ENCODE measurements at places on chromosomes 2 and 18.

- DNase-seq = peak; percentile 88
Measured at GRCh38 chr2:47072728-47073191, 82.3 kb downstream of the STPG4 start.

DNA sequence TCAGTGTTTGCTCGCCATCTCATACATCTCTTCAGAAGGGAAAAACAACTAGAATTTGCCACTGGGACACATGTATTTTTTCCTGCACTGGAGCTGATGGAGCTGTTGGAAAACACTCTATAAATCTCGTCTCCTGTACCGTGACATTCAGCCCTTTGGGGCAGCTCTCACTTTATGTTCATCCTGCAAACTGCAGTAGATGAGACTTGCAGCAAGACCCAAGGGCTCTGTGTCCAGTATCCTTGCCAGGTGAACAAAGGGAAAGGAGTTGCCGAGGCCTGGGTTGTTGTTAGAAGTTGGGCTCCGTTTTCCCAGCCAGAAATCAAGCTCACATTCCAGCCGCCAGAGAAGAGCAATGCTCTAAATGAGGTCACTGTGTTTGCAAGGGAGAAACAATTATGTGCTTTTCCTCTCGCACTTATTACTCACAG, 285.1 kb downstream of the SLC4A3 start:
- no peak for DNase-seq

GRCh38 chr2:112597537-112598322, 13.3 kb downstream of the CHCHD5 start:
- DNase-seq = no peak

- DNase-seq = no peak
Measured at GRCh38 chr18:67411116-67411515, 105.4 kb downstream of the DSEL start.

DNA sequence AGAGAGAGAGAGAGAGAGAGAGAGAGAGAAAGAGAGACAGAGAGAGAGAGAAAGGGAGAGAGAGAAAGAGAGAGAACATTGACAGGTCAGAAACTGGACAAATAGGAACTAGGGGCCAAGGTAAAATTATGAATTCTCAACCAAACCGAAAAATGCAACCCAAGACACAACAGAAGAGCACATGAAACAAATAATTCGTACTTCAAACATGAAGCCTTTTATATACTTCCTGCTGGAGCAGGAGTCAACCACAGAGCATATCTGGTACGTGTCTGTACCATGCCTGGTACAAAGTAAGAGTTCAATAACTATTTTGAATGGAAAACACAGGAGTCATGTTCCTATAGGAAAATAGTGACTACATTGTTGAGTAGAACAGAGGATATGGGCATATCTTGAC, 6.5 kb upstream of the VPS54 start:
- DNase-seq = no peak

- DNase-seq = no peak
Measured at GRCh38 chr2:172084395-172084644, 987 bp upstream of the DLX1 start.

DNA sequence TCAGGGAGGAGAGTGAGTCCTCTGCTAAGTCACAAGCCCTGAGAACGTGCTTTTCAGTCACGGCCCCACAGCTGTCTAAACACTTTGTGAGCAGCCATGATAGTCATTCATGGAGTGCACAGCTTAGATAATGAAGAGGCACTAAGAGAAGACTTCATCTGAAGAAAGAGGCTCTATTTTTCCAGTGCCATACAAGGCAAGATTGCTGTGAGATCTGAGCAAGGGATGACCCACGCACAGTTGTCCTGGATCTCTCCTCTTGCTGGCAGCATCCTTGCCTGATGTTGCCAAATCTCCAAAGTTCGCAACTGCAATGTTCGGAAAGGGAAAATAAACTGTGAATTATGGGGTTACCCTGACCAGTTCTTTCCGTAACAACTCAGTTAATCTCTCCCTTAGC, 418.7 kb downstream of the MEIS1 start:
- no peak for DNase-seq

DNA sequence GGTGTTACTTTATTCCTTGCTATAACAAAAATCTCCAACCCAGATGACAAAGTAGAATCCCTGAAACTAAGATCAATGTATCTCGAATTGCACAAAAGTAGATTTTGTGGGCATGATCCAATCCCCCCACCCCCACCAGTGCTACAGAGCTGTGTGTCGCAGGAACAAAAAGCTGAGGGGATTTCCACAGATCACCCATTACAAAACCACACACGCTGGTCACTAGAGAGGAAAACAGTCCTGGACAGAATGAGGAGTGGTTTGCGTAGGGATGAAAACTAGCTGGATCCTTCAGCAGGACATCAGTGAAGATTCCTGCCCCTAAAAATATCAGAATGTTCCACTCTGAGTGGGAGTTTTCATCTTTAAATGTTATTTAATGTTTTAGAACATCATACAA, 165.3 kb upstream of the STK17B start:
- no peak for DNase-seq

DNA sequence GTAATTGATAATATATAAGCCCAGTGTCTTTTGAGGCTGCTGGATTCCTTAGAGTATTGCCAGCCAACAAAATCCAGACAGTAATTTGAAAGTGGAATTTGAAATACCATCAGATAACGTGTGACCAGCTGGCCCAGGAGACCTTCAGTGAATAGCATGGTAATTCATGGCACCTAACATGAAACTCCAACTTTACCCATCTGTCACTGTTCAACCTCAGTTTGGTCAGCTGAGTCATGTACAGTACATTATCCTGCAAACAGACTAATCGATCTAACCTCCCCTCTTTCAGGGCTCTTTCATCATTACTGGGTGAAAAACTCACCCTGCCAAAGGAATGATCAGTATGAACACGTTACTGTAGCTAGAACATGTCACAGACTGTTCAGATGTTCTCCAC, 230.6 kb downstream of the DOK6 start:
- DNase-seq = no peak
